ENCODE measurements at places on chromosomes 7 and 10.

DNA sequence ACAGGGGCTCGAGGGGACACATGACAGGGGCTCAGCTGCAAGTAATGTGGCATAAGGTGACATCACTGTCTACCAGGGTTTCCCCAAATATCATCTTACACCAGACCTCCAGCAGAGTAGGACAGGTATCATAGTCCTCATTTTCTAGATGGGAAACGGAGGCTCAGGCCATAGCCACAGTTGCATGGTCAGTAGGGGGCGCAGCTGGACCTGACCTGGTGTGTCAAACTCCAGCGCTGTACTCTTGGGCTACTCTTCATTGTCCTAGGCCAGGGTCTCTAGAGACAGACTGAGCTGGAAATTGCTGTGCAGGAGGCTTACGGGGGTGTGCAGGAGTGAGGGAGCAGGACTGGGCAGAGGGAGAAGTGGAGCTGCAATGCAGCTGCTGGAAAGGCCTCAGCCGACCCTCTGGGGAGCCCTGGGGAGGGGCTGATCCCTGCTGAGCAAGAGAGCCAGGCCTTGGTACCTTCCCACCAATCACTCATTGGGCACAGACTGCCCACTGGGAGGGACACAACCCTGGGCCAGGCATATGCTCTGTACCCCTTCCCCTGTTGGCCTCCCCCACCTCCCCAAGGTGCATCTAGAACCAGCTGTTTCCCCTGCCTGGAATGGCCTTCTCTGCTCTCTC, 89.9 kb downstream of the CDH23 start:
- peak; percentile 15 for DNase-seq

GRCh38 chr10:87506956-87507355, 2.3 kb downstream of the MINPP1 start:
- DNase-seq: no peak

DNA sequence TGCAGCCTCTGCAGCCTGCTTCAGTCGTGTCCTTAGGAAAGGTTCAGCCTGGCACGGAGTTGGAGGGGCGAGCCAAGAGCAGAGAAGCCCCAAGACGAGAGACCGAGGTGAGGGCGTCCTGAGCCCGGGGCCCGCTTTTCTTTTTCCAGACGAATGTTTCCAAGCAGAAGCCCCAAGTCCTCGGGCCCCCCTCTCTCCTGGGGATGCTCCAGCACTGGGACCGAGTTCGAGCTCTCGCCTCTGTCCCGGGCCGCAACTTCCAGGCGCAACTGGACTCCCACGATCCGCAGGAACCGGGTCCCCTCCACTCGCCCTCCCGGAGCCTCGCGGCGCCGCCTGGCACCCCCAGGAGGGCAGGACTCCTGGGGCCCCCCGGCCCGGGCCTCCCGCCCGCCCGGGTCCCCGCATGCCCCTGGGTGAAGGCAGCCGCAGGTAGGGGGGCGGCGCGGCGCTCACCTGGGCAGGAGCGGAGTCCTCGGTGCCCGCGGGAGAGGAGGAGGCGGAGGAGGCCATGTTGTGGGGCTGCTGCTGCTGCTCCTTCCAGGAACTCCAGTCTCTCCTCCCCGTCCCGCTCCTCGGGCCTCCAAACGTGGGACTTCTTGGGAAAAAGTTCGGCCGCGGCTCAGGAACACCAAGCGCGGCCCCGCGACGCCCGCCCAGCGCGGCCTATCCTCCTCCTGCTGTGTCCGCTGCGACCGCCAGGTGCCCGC, 45.3 kb upstream of the CDK1 start:
- no peak for DNase-seq

DNA sequence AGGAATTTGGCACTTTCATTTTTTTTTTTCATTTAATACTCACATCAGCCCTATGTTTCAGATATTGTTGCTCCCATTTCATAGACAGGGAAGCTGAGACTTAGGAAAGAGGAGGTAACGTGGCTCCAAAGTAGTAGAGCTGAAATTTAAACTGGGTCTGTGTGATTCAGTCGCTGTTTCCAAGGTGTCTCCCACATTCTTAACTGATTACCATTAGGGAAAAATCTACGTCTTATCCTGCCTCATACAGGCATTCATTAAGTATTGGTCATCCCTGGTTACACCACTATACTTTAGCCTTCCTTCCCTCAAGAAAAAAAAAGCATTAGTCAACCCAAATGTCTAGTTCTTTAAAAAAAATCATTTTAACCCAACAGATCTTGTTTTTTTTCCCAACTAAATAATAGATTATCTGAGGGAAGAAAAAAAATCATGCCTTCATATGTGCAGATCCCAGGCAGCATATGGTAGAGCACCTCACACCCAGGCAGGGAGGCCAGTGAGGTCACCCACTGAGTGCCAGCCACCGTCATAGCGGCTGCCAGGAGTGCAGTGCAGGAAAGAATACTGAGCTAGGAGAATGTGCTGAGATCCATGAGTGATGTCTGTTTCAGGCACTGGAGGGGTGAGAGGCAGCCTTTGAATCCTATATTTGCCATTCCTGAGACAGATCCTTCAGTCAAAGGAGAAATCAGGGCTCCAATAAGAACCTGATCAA, 59.0 kb upstream of the SORCS3 start:
- no peak for DNase-seq

DNA sequence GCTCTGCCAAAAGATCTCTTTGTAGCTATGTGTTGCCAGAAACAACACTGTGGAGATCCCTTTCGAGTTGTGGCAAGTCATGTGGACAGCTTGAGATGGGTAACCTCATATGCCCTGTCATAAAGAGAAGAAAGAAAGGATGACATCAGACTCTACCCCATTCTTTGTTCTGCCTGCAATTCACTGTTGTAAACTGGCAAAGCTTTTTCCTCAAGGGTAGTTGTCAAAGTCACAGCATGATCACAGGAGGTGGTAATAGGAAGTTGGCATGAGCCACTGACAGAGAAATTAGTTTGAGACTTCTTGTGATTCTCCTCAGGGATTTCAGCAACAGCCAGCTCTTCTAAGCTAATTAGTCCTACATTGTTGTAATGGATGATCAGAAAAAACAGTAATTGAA, 19.4 kb upstream of the MINDY3 start:
- DNase-seq: peak; percentile 5

GRCh38 chr7:108225531-108226181, 95.5 kb upstream of the LAMB4 start:
- DNase-seq: no peak

DNA sequence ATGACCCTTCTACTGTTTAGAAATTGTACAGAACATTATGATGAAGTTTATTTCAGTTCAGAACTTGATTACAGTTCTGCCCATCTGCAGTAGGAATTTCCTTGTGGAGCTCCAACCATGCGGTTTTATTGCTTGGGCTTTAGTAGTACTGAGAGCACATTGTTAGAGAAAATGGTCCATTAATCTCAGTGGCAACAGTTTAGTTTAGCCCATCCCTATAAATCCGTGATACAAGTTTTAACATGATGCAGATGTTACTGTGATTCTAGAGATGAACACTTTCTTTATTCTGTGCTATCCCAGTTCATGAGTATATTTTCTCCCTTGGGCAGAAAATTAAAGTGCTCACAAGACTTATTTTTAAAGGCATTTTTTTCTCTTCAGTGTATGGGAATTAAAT, 84.8 kb upstream of the FZD8 start:
- DNase-seq: no peak

DNA sequence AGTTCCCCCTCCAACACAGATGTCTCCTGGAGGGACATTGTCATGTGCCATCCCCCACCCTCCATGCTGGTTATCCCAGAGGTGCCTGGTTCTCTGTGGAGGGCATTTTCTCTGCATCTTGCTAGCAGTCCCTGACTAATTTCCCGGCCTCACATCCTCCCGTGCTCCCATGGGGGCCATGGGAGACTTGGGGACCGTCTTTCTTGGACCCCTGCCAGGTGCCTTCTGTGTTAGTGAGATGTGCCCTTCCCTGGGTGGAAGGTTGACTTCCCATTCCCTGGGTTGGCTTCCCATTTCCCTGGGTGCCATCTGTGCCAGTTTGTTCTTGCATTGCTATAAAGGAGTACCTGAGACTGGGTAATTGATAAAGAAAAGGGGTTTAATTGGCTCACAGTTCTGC, 22.5 kb upstream of the GNA12 start:
- DNase-seq: no peak

GRCh38 chr10:76657337-76658012, 980.1 kb downstream of the KCNMA1 start:
- DNase-seq: no peak

DNA sequence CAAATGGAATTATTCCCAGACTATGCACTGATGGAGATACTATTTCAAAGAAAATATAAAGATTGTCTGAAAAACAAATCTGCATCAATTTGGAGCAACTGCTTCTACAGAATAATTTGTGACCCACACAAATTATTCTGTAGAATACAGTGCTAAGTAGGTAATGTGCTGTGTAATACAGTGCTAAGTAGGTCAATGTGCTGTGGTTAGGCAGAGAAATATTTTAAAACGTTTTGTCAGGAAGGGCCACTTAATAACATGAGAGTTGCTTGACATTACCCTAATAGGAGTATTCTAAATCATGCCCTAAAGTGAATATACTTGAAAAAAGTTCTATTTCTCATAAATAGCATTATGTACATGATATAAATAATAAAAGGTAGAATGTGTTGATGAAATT, 116.5 kb upstream of the KCND2 start:
- DNase-seq: no peak

GRCh38 chr10:28709001-28709710, 31.8 kb downstream of the BAMBI start:
- no peak for DNase-seq

- no peak for DNase-seq
These were observed 41.5 kb upstream of the INSIG1 start for GRCh38 chr7:155256081-155256760.

DNA sequence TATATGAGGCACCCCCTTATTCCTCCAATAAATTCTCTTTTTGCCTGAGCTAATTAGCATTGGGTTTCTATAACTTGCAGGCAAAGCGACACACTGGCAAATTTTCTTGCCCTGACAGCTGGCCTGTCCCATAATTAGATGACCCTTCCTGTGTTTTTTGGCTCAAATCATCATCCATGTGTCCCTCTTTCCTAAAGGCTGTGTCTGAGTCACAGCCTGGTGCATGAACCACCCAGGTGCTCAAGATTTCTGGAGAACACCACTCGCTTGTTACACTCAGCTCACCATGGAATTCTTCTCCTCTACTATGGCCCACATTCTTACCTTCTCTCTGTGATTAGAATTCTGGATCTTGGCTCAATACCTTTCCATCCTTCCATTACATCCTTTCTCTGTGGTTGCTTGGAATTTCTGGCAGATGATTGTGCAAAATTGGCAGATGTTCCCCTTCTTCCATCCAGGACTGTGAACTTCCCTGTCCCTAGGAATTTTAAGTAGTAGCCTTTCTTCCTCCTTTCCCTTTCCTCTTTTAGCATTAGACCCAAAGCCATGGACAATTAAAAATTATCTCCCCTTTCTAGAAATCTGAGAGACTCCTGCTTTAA, 116.0 kb upstream of the ANKRD1 start:
- DNase-seq: no peak

All from endothelial cell of umbilical vein (primary cell).